ENCODE measurements at places on chromosomes 6 and 20. TPM values are rescaled to one million over a fixed set of nuclear protein-coding genes. Genes with fewer than 3 reads are reported as not detected.

The SERINC1 gene
- total RNA-seq: 203 TPM

The SLC22A1 gene
- total RNA-seq: 3.2 TPM

The CCDC170 gene
- 0.10 TPM for total RNA-seq

The RSPH4A gene
- 0.72 TPM for total RNA-seq

The ASIP gene
- total RNA-seq: not detected

The ZBTB46 gene
- total RNA-seq: 13.9 TPM

The ZNF165 gene
- total RNA-seq: 0.48 TPM

The TRIM31 gene
- not detected for total RNA-seq

GRCh38 chr6:142856624-142857232, 88.2 kb downstream of the HIVEP2 start:
- H3K27me3 ChIP-seq: no peaks in the 10 kb centered on the region
- peaks cover 6% of the 10 kb centered on the region for H3K4me1 ChIP-seq
- H3K27ac ChIP-seq: no peak overlapping the region
- no peaks in the 10 kb centered on the region for H3K36me3 ChIP-seq
- DNase-seq: no peak

- no peaks in the 10 kb centered on the region for H3K27me3 ChIP-seq
- no peak overlapping the region for H3K4me3 ChIP-seq
- no peak overlapping the region for H3K27ac ChIP-seq
Observed at GRCh38 chr6:43086022-43086658, 10.0 kb downstream of the PTK7 start.

DNA sequence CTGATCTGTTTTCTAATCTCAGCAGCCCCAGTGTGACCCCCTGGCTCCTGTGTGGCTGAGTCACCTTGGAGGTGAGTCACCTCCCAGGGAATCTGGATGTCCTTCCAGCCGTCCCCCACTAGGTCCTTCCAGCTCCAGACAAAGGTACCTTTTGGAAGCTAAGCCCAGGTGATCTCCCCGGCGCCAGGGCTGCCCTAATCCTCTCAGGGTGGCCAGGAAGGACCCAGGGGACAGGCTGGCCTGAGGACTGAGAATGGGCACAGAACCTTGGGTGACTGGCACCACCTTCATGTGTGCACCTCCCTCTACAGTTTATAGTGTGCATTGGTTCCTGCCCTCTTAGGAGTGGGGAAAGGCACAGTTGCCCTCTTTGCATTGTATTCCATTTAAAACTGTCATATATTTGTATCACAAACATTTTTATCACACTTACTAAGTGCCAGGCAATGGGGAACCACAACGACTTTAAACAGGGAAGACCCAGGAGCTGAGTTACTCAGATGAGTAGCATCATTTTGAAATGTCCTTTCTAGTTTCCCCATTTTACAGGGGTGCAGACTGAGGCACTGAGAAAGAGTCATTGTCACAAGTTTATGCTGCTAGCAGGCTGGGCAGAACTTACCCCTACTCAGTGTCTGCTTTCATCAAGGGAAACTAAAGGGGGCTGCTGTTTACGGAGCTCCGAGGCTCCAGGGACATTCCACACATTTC, 2.6 kb upstream of the BPIFB4 start:
- H3K4me1 ChIP-seq: no peaks in the 10 kb centered on the region
- no peak overlapping the region for H3K27ac ChIP-seq
- H3K27me3 ChIP-seq: no peaks in the 10 kb centered on the region
- DNase-seq: no peak

- no peaks in the 10 kb centered on the region for H3K27me3 ChIP-seq
- H3K27ac ChIP-seq: peak overlapping the region; percentile 81
- peak; percentile 85 for DNase-seq
Observed at GRCh38 chr20:56422076-56422823, 10.2 kb downstream of the CASS4 start.

GRCh38 chr20:9602847-9603183, 88.4 kb downstream of the LAMP5 start:
- DNase-seq: no peak
- no peaks in the 10 kb centered on the region for H3K36me3 ChIP-seq
- H3K4me1 ChIP-seq: no peaks in the 10 kb centered on the region
- H3K4me3 ChIP-seq: no peak overlapping the region
- H3K27me3 ChIP-seq: no peaks in the 10 kb centered on the region

GRCh38 chr6:17429383-17430061, 36.1 kb downstream of the CAP2 start:
- peaks cover 9% of the 10 kb centered on the region for H3K4me1 ChIP-seq
- DNase-seq: peak; percentile 57
- no peaks in the 10 kb centered on the region for H3K27me3 ChIP-seq
- peak overlapping the region; percentile 32 for H3K27ac ChIP-seq
- no peak overlapping the region for H3K4me3 ChIP-seq
- H3K36me3 ChIP-seq: peaks cover 15% of the 10 kb centered on the region

DNA sequence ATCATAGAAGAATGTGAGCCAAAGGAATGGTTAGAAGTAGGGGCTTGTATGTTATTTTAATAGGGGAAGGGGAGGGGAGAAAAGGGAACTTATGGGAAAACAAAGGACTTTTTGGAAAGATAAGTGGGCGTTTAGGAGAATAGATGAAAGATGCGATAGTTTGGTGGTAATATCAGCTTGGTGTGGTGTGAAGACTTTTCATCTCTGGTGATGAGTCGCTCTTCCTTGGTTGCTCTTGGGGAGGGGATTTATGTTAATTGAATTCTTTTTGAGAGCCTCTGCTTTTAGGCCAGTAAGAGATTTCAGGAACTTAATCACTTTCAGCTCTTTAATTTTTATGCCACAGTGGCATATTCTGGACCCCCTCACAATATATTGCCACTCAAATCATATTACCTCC, 10.8 kb downstream of the HECA start:
- H3K36me3 ChIP-seq: no peaks in the 10 kb centered on the region
- H3K27ac ChIP-seq: no peak overlapping the region
- H3K4me1 ChIP-seq: no peaks in the 10 kb centered on the region
- no peaks in the 10 kb centered on the region for H3K27me3 ChIP-seq
- no peak for DNase-seq

DNA sequence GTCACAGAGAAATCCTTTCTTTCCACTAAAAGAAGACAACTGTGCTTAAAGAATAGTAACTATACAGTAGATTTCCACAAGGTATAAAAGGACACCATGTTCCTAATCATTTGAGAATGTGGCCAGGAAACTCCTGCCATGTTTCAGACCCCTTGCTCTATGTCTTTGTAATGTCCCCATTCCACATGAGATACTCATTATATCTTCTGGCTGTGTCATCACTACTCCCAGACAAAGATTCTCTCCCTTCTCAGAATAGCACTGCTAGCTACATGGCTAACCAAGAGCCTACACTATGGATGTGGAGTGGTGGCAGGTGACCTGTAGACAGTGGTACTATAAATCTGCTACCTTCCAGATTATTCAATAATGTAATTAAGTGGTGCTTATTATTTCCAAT, 218.1 kb upstream of the MCHR2 start:
- H3K27ac ChIP-seq: no peak overlapping the region
- no peaks in the 10 kb centered on the region for H3K36me3 ChIP-seq
- H3K4me1 ChIP-seq: no peaks in the 10 kb centered on the region

GRCh38 chr6:165129086-165129485, 180.3 kb downstream of the C6orf118 start:
- no peaks in the 10 kb centered on the region for H3K36me3 ChIP-seq
- H3K27me3 ChIP-seq: no peaks in the 10 kb centered on the region
- H3K27ac ChIP-seq: no peak overlapping the region
- DNase-seq: no peak

- H3K4me3 ChIP-seq: no peak overlapping the region
- no peaks in the 10 kb centered on the region for H3K27me3 ChIP-seq
- peak overlapping the region; percentile 11 for H3K27ac ChIP-seq
Observed at GRCh38 chr6:148203281-148203925, 139.2 kb upstream of the SASH1 start.

DNA sequence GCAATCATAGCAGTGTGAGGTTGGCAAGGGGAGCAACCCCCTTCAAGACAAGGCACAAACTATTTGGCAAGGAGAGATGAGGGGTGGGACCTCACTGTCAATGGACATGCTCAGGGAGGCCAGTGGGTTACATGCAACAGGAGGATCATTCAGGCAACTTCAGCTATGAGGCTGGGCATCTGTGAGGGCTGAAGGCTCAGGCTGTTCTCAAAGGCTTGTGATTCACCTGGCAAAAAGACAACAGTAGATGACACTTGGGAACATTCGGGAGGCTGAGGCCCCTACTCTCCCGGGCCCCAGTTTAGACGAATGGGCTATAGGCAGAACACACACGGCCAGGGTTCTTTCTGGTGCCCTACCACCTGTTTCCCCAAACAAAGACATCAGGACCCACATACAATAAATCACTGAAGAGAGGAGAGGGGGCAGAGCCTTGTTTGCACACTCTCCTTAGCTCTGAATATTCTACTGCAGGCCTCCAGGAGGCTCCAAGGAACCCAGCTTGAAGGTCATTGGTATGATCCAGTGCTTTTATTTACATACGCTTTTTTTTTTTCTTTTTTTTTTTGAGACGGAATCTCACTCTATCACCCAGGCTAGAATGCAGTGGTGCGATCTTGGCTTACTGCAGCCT, 7.9 kb downstream of the TUBB start:
- no peak for DNase-seq
- H3K4me1 ChIP-seq: peaks cover 31% of the 10 kb centered on the region
- peaks cover 35% of the 10 kb centered on the region for H3K36me3 ChIP-seq

DNA sequence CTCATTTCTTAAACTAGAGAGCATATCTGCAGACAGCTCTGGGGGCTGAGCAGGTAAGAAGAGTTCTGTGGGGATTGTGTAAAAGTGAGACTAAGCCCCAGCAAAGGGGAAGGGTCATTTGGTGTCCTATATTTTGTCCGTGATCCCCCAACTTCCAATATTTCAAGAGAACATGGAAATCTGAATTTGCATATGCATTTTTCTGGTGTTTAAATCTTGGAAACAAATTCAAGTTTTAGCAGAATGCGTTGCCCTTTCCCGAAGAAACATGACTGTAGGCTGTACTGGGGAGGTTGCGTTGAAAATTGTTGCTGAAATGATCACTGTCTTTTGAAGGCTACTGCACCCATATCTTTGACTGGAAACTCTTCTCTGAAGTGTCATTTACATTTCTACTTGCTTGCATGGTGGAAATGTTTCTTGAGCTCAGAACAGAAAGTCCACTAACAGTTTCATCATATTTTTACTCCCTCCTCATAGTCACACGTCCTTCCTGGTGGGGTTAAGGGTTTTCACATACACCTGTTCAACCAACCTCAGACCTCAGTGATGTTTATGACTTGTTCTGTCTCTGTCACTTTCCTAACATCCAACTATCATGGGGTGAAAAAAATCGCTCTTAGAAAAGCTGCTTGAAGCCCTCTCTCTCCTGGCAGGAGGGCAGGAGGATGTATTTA, 140.3 kb downstream of the BCAS1 start:
- no peak for DNase-seq
- H3K27ac ChIP-seq: no peak overlapping the region
- no peaks in the 10 kb centered on the region for H3K27me3 ChIP-seq
- no peaks in the 10 kb centered on the region for H3K36me3 ChIP-seq
- H3K4me1 ChIP-seq: peaks cover 29% of the 10 kb centered on the region
- no peak overlapping the region for H3K4me3 ChIP-seq

DNA sequence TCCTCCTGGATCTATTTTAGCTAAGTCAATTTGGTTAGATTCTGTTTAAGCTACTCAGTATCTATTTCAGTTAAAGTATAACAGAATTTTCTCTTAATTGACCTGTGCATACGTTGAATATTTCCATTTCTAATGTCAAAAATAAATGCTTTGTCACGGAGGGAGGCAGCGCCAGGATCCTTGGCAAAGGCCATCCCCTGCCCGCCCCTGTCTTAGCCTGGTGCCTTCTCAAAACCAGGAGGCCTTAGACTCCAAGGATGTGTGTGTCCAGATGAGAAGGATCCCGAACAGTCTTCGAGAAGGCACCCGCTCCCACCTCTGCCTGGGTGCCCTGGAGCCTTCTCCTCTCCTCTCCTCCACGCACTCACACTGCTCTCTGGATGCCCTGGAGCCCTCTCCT, 22.4 kb downstream of the TCFL5 start:
- H3K27ac ChIP-seq: no peak overlapping the region
- no peak overlapping the region for H3K4me3 ChIP-seq
- no peaks in the 10 kb centered on the region for H3K27me3 ChIP-seq
- H3K4me1 ChIP-seq: peaks cover 3% of the 10 kb centered on the region

DNA sequence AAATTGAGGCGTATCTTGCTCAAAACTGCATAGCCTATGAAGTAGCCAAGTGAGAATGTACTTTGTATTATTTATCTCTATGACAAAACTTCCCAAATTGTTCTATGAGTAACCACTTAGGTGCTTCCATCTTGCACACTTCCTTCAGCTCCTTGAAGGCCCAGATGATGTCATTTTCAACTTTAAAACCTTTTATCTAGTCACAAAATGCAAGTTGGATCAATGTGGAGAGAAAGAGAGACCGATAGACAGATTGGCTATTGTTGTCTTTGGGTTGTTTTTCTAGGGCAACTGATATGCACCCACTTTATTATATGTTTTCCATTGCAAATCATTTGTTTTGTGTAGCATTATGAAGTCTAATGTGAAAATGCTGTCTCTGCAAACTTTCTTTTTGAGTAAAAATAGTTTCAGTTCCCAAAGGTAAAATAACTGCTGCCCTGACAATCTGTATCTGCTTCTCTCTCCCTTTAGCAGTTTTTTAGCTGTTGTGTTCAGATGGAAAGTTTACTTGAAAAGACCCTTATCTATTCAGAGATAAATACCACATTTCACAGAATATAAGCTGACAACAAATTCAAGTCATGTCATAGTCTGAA, 73.7 kb upstream of the CITED2 start:
- H3K27ac ChIP-seq: no peak overlapping the region
- peaks cover 6% of the 10 kb centered on the region for H3K4me1 ChIP-seq
- no peak overlapping the region for H3K4me3 ChIP-seq

DNA sequence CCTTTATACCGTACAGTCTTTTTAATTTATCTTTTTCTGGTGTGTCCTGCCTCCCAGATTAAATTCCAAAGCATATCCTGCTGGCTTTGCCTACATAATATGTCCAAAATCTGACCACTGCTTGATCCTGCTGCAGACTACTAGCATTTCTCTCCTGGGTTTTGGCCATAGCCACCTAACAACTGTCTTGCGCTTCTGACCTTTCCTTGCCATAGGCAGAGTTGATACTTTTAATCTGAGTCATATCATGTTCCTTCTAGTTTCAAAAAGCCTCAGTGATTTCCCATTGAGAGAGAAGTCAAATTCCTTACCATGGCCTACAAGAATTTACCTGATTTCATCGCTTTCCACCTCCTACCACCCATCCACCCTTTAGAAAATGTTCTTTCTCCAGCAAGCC, 104.8 kb downstream of the BCKDHB start:
- no peaks in the 10 kb centered on the region for H3K36me3 ChIP-seq
- H3K27ac ChIP-seq: no peak overlapping the region
- DNase-seq: peak; percentile 6
- H3K4me3 ChIP-seq: no peak overlapping the region
- no peaks in the 10 kb centered on the region for H3K4me1 ChIP-seq
- H3K27me3 ChIP-seq: no peaks in the 10 kb centered on the region

GRCh38 chr6:142816031-142816430, 128.9 kb downstream of the HIVEP2 start:
- H3K36me3 ChIP-seq: no peaks in the 10 kb centered on the region
- H3K27me3 ChIP-seq: no peaks in the 10 kb centered on the region
- DNase-seq: peak; percentile 58
- peaks cover 15% of the 10 kb centered on the region for H3K4me1 ChIP-seq
- peak overlapping the region; percentile 52 for H3K27ac ChIP-seq
